ENCODE measurements at places on chromosomes 6 and 20.

DNA sequence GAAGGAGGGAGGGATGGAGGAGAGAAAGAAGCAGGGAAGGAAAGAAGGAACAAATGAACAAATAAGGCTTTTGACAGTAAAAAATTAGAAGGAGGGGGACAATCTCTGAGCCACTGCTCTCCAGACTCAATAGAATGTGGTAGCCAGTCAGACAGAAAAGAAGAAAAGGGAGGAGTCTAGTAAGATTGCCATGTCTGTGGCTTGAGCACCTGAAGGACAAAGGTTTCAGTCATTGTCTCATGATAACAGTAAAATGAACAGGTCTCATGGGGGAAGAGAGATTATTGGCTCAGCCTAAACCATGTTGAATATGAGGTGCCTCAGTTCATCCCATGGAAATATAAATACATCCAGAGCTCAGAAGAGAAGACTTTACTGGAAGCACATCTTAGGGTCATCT, 14.0 kb upstream of the LOC128125822 start:
- DNase-seq = no peak

- DNase-seq = no peak
Measured at GRCh38 chr20:21241406-21241805, 61.7 kb upstream of the XRN2 start.

DNA sequence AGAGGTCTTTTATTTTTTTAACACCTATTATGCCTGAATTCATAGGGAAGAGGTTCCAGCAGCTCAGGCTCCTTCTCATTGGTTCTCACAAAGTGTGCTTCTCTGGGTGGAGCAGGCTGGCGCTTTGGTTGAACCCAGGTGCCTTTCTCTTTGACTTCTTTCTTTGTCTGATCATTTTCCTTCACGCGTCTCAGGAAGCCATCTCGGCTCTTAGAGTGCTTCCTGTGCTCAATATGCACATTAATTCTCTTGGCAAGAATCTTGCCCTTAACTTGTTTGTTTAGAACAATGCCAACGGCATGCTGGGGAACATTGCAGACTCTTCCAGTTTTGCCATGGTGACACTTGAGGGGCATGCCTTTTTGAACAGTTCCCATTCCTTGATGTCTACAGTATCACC, 44.2 kb upstream of the RNF24 start:
- DNase-seq = no peak

GRCh38 chr6:151958332-151958731, 150.8 kb downstream of the ESR1 start:
- DNase-seq = no peak

GRCh38 chr6:56840467-56841380, 114.2 kb upstream of the BEND6 start:
- DNase-seq = no peak

DNA sequence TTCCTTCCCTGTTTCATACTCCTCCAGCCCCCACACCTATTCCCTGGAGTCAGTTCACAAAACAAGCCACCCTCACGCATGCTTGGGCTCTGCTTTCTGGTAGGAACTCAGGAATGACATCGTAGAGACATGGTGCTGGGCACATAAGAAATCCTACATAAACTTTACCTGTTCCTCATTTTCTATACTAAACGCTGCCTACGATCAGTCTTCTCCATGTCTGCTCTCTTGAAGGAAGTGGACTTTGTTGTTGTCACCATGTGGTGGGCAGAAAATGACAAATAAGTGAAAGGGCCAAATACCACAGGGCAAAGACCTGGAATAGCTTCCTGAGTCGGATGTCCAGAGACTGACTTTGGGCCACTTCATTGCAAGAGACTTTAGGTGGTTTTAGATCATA, 10.1 kb downstream of the MYLK4 start:
- no peak for DNase-seq

DNA sequence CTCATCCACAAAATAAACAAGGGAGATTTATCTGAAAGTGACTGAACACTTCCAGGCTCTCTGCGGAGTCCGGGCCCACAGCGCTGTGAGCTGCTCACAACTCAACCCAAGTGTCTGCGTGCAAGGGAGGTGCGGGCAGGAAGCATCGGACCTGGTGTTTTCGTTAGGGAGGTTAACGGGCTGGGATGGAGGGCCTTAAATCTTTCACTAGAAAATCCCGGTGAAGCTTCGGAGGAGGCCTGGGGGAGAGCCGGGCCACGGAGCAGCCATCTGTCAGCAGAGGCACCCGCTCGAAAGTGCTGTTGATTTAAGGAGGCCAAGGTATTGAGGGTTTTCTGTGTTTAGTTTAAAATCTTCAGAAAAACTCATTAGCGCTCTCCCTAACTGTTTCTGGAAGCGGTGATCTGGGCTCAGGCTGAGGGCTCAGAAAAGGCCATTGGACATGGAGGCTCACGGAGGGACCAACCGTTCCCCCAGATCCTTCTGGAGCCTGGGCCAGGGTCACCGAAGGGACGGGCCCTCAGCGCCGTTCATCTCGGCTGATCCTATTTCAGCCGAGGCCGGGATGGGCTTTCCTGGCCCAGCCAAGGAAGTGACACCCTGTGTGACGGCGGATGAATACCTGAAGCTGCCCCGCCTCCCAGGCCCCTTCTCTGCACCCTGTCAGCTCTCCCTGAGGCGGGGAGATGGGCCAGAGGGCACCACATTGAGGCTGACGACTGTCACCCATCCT, 20.7 kb downstream of the GATA5 start:
- DNase-seq = no peak

DNA sequence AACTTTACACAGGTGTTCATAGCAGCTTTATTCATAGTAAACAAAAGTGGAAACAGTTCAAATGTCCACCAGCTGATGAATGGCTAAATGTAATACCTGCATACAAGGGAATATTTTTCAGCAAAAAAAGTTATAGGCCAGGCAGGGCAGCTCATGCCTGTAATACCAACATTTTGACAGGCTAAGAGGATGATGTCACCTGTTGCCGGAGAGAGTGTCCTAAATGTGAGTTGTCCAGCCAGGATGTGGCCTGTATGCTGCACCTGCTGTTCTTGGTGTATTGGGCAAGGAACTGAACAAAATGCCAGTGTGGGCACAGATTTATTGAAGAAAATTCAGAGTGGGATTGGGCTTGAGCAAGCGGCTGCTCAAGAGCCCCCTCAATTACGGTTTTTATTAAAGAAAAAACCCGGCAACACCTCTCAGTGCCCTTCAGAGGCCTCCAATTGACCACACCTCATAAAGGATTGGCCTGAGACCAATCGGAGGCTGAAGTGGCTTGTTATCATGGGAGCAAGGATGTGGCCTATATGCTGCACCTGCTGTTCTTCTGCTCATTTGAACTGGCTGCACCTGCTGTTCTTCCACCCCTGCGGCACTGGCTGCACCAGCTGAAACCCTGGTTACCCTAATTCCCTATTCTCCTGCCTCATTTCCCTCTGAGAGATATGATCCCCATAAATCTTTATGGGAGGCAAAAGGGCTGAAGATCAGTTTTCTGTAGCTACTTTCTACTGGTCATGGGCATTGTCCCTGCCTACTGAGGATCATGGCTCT, 164.3 kb upstream of the PROKR2 start:
- no peak for DNase-seq

DNA sequence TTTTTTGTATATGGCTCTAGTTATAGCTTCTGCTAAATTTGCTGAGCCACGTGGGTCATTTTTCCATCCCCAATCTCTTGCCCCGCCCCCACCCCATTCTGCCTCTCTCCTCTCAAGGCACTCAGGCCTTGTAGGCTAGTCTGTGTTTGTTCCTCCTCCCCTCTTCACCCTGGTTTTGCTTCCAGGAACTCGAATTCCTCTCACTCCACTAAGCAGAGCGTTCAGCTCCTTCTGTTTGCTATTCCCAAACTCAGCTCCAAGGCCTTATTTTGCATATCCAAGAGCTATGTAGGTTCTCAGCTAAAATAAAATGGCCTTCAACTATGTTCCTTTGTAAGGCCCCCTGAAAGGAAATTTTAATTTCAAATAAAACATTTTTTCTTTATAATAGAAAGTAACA, 1293.7 kb downstream of the EPHA7 start:
- DNase-seq = no peak

DNA sequence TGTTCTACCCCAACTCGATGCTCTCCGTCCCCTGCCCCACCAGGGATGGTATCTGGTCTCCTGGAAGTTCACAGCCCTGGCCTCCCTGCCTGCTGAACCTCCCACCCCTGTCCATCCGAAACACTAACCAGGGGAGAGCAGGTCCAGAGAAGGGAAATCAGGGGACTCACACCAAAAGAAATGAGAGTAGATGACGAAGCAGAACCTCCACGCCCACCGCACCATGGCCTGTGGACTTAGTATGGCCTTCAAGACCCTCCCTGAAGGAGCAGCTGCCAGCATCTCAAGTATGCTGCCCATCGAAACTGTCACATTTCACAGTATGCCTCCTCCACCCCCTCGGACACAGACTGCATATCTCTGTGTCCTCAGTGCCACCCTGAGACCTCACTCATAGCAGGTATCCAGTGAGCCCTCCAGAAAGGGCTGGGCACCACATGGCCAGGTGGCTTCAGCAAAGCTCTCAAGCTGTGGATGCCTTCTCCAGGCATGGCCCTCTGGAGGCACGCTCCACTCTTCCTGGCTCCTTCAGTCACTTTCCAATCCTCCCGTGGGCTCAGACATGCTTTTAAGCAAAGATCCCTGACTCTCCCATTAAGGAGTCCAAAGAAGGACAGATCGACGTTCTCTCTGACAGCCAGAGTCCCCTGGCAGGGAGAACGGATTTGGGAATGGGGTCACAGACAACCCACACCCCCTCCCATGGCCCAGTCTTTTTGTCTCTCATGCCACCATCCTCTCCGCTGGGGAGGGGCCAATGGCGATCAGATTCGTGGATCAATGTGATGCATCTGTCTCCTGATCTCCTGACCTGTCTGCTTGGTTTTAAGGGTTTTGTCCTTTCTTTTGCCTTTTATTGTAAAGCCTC, 158.4 kb downstream of the ANKRD60 start:
- DNase-seq = no peak

DNA sequence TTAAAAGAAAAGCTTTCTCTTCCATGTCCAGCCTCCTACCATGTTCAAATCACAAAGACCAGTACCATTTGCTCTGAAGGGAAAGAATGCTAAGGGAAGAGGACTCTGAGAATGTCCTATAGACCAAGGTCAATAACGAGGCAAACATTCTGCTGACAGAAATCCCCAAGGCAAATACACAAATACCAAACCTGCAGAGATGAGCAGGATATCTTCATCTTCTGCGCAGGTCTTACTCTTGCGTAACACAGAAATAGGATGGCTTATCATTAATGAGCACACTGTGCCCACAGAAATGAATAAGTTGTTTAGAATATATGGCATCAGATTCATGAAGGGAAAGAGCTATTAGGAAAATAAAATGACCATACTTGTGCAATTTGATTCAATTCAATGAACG, 137.3 kb downstream of the BTBD9 start:
- no peak for DNase-seq

GRCh38 chr6:16397623-16398022, 159.2 kb downstream of the GMPR start:
- DNase-seq = no peak

- DNase-seq = no peak
Measured at GRCh38 chr6:76702187-76702586, 629.7 kb upstream of the IMPG1 start.

- no peak for DNase-seq
Measured at GRCh38 chr6:21186479-21187055, 407.0 kb upstream of the SOX4 start.

GRCh38 chr6:152636021-152636608, 1.0 kb downstream of the SYNE1 start:
- no peak for DNase-seq

GRCh38 chr6:70813885-70814284, 143.0 kb downstream of the B3GAT2 start:
- DNase-seq = no peak

DNA sequence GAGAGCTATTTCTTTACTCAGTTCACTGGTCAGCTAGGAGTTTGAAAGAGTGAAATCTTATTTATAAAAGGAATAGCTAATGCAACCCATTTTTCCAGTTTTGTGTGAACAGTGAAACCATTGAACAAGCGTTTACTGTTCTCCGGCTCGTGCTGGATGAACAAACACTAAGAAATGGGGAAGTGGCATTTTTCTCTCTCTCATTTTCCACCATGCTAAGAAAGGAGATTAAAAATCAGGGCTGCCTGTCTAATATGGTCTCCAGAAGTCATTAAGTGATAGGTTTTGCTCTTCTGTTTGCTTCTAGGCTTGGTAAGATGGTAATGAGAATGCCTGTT, 774 bp upstream of the SFT2D1 start:
- DNase-seq = no peak

DNA sequence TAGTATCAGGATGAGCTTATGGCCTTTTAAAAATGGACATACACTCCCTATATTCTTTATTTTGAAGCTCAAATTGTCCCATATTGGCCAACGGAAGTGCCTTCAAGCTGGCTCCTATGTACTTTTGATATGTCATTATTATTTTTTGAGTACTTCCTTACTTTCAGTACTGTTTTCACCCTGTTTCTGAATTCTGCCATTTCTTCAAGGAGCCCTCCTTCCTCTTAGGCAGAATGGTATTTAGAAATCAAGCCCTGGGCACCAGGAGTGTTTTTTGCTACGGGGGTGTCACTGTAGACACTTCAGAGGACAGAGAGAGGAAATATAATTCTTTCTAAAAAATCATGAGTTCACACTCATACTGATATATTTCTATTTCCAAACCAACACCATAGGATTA, 5.5 kb upstream of the MYLK4 start:
- no peak for DNase-seq

GRCh38 chr6:105077596-105078385, 102.0 kb downstream of the POPDC3 start:
- no peak for DNase-seq

GRCh38 chr20:32470025-32470861, 112.1 kb downstream of the ASXL1 start:
- no peak for DNase-seq

GRCh38 chr6:64213697-64214096, 578.1 kb downstream of the PHF3 start:
- DNase-seq = no peak

- peak; percentile 97 for DNase-seq
Measured at GRCh38 chr6:159106627-159107241, 61.9 kb upstream of the TAGAP start.

GRCh38 chr6:120869397-120869796, 464.9 kb downstream of the TBC1D32 start:
- DNase-seq = no peak

- DNase-seq = no peak
Measured at GRCh38 chr20:40646361-40646760, 42.7 kb downstream of the MAFB start.

- no peak for DNase-seq
Measured at GRCh38 chr6:28634761-28635546, 109.3 kb downstream of the GPX5 start.

DNA sequence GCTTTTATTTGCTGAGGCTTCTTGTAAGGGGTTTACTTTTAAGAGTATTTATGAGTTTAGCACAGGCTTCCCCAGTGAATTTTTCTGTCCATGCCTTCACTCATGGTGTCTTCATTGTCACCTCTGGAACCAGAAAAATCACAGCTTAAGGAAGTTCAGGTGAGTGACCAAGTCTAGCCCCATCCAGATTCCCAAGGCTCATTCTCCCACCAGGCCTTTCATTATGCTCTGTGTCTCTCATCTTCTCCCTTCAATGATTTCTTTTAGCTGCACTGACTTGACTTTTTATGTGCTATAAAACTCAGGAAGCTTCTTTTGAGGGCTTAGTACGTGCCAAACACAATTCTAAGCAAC, 64.9 kb upstream of the NEDD9 start:
- DNase-seq = no peak

- DNase-seq = no peak
Measured at GRCh38 chr20:32190616-32191415, 16.7 kb downstream of the PLAGL2 start.

- no peak for DNase-seq
Measured at GRCh38 chr6:148398244-148398643, 55.6 kb downstream of the SASH1 start.

Data from activated CD4-positive, alpha-beta T cell treated with anti-CD3 and anti-CD28 coated beads, Interleukin-2, amount 50 U/mL, for 48 hours (primary cell).